ENCODE measurements at places on chromosomes 7 and 10.

DNA sequence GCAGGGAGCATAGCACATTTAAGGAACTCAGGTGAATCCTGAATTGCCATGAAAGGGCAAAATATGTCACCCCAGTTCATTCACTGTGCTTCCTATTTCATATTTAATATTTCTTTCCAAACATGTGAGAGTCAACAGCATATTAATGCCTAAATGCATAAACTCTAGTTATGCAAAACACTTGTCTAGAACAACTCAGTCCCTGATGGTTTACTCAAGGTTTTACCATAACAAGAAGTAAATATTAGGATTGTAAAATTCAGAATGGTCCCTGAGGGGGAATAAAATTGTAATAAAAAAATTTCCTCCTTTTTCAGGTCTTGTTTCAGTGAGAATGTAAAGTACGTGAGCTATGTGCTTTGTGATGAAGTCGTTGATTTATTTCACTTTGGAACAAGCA, 51.7 kb upstream of the SEPHS1 start:
- DNase-seq, result no peak

GRCh38 chr7:40848541-40849221, 713.9 kb downstream of the SUGCT start:
- no peak for DNase-seq

- DNase-seq, result no peak
Observed at GRCh38 chr10:51986516-51986915, 287.1 kb upstream of the CSTF2T start.

GRCh38 chr7:39609113-39609934, 14.0 kb upstream of the RALA start:
- DNase-seq, result no peak

- no peak for DNase-seq
Observed at GRCh38 chr10:96910488-96911395, 78.6 kb downstream of the LCOR start.

GRCh38 chr10:12965571-12965970, 35.9 kb downstream of the CCDC3 start:
- DNase-seq, result no peak

- DNase-seq, result no peak
Observed at GRCh38 chr7:107922886-107923285, 31.9 kb downstream of the DLD start.

GRCh38 chr7:84040355-84040754, 154.2 kb downstream of the SEMA3A start:
- no peak for DNase-seq

- DNase-seq, result no peak
Observed at GRCh38 chr7:80807166-80807900, 111.5 kb downstream of the SEMA3C start.

DNA sequence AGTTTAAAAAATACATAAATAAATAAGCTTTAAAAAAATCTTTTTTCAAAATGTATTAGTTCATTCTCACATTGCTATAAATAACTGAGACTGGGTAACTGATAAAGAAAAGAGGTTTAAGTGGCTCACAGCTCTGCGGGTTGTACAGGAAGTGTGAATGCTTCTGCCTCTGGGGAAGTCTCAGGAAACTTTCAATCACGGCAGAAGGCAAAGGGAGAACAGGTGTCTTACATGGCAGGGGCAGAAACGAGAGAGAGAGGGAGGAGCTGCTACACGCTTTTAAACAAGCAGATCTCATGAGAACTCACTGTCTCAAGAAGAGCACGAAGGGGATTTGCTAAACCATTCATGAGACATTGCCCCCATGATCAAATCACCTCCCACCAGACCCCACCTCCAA, 114.6 kb downstream of the DNAJC1 start:
- no peak for DNase-seq

- no peak for DNase-seq
Observed at GRCh38 chr10:13703101-13703818, 116.5 kb downstream of the PRPF18 start.

DNA sequence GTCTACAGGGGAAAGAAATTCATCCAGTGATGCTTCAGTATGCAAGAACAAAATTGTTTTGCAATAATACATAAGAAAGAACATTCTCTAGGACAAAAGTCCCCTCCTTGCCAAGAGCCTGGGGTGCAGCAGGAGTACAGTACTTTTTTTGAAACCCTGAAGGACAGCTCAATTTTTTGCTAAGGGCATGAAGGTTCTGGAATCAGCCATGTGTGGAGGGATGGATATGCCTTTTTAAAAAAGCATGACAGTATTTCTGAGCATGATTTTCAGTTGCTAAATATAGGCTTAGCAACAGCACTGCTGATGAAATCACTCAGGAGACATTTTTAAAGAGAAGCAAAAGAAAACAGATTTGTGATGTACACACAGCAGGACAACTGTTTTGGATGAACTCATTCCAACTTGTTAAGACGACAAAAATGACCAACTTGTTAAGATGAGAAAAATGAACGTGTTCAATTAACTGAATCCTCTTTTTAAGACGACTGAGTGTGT, 39.3 kb downstream of the HBP1 start:
- no peak for DNase-seq

DNA sequence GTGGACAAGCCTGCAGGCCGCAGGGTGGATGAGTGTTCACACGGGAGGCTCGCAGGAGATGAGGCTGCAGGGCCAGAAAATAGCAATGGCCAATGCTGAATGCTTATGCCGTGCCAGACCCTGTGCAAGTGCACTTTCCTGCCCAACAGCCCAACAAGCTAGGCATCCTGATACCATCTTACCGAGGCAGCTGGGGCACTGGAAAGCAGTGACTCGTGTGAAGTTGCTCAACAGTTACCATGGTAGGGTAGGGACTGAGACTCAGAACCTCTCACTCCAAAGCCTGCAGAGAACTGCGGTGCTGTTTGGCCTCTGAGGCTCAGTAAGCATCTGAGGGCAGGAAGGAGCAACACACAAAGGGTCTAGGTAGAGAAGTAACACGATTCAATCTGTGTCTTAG, 43.7 kb downstream of the JAZF1 start:
- no peak for DNase-seq

- DNase-seq, result no peak
Observed at GRCh38 chr10:51602326-51602725, 97.1 kb downstream of the CSTF2T start.

DNA sequence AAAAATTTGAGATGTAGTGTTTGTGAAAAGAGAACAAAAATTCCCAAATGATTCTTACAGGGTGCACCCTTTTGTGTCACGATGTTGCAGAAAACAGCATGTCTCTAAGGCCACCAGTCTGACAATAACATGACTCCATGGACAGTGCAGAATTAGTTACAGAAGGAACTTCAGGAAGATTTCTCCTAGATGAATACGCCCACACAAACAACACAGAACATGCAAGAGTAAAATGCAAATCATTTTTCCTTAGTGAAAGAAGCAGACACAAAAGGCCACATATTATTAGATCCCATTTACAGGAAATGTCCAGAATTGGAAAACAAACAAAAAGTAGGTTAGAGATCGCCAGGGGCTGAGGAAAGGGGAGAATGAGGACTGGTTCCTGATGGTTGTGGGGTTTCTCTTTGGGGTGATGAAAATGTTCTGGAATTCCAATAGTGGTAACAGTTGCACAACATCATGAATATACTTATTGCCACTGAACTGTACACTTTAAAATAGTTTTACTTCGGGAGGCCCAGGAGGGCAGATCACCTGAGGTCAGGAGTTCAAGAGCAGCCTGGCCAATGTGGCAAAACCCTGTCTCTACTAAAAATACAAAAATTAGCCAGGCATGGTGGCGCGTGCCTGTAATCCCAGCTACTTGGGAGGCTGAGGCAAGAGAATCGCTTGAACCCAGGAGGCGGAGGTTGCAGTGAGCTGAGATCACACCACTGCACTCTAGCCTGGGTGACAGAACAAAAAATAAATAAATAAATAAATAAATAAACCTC, 10.2 kb downstream of the ZC3HAV1 start:
- DNase-seq, result no peak

DNA sequence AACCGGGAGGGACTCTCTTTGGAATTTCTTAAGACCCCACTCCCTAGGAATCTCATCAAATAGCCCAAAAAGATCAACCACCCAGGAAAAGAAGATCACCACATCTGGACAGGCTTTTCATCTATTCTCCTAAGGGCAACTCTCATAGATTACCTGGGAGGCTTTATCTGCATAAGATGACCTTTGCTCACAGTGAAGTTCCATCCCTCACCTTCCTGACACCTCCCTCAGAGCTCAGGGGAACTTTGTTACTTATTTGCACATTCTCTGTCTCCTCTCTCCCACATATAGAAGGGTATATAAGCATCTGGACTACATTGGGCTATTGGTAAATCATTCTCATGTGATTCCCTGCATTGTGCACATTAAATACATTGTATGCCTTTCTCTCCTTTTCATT, 80.1 kb downstream of the ELMO1 start:
- no peak for DNase-seq

DNA sequence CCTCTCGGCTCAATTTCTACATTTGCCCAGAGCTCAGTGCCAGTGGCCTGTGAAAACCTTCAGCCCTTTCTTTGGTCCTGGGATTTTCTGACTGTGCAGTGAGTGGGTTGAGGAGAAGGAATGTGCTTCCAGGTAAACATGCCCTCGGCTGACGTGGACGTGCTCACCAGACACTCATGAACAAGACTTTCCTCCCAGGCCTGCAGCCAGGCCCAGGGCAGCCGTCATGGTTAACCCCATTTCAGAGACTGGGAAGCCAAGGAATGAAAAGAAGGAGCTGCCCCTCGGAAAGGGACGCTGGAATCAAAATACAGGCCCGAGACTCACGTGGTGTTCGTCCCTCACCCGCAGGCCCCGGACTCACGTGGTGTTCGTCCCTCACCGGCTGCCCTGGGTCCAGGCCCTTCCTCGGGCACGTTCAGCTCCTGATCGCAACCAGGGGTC, 8.8 kb upstream of the CALML5 start:
- no peak for DNase-seq

DNA sequence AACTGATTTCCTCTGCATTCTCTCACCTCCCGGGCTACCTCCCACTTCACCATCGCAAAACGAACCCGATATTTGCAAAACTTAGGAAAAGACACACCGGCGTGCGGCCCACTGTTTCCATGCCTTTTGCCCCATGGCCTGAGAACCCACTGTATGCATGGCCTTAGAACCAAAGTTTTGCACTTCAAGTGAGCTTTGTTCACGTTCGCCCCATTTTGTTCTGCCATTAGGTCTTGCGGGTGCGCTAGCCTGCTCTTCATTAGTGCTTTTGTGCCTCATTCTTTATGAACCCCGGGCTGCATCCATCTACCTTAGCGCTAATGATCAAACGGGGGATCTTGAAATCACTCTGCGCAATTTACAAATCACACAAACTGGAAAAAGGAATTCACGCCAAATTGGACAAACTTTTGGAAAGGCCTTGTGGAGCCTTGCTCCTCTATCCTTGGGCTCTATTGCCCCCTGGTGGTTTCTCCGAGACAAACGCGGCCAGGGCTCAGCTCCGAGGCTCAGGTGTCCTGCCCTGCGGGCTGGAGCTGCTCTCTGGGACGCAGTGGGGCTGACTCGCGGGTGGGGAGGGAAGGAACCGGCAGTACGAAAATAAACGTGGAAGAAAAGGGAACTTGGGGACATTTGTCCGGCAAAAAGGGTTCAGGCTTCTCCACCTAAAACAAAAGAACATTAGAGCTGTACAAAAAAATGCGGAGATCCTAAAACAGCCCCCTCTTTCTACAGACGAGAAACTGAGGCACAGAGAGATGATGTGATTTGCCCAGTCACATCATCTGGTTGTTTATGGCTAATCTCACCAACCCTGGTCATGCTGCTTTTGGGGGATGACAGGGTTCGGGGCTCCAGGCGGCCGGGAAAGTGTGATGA, 300.4 kb upstream of the NFE2L3 start:
- DNase-seq, result peak; percentile 47

DNA sequence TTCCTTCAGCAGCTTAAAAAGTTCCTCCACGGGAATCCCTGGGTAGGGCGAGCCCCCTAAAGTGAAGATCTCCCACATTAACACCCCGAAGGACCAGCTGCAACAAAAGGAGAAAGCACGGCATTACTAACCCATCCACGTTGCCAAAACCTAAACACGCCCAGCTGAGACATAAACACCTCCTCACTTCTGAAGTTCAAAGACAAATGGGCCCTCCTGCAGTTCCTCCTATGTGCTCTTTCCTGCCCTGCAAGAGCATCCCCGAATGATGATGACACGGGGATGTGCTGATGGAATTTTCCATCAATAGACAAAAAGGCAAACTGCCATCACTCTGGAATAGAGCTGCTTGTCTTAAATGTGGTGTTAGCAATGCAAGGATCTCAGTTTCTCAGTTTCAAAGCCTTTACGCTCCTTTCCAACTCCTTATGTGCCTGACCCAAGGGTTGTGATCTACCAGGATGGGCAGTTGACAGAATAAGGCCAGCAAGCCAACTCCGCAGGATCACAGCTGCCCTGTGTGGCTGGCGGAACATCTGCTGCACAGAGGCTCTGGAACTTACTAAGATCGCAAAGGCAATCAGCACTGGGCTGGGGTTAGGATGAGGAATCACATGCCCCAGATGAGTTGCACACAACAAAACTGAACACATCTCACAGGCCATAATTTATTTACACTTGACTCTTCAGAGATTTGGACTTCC, 112.7 kb downstream of the FGFR2 start:
- DNase-seq, result no peak

DNA sequence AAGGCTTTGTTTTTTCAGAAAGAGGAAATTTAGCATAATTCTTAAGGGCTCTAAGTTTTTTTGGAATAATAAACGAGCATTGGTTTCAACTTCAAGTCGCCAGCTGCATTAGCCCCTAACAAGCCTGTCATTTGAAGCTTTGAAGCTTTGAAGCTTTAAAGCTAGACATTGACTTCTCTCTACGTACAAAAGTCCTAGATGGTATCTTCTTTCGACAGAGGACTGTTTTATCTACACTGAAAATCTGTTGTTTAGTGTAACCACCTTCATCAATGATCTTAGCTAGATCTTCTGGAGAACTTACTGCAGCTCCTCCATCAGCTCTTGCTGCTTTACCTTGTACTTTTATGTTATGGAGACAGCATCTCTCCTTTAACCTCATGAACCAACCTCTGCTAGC, 79.6 kb upstream of the TMEM72 start:
- DNase-seq, result no peak

- DNase-seq, result no peak
Observed at GRCh38 chr10:35606430-35606829, 1.3 kb downstream of the GJD4 start.

DNA sequence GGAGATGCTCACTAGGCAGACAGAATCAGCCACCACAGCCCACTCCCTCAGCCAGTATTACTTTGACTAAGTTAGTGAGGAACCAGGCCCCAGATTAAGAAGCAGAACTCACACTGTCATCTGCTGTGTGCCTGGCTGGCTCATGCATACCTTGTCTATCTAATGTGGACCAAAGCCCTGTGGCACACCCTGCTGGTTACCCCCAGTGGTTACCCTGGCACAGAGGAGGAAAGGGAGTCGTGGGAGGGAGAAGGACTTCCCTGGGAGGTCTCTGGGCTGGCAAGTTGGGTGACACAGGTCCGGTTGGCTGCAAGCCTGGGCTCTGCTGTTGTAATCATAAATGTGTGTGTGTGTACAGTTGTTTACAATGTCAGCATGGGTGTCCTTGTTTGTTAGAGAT, 7.5 kb upstream of the SH2D4B start:
- no peak for DNase-seq

GRCh38 chr10:69492091-69492745, 41.0 kb downstream of the TSPAN15 start:
- no peak for DNase-seq

GRCh38 chr7:114539575-114539974, 125.0 kb downstream of the FOXP2 start:
- no peak for DNase-seq

- DNase-seq, result no peak
Observed at GRCh38 chr10:132521466-132522102, 16.0 kb upstream of the INPP5A start.

GRCh38 chr10:70055550-70055949, 2.9 kb downstream of the MACROH2A2 start:
- DNase-seq, result no peak

- no peak for DNase-seq
Observed at GRCh38 chr10:125064681-125065492, 95.5 kb downstream of the CTBP2 start.

All from T-helper 1 cell (primary cell).